Endothelial cell of umbilical vein (primary cell): ENCODE measurements at places on chromosomes 11 and 22. TPM values are rescaled to one million over a fixed set of nuclear protein-coding genes. Genes with fewer than 3 reads are reported as not detected.

RASSF10 gene
- polyA plus RNA-seq: 0.03 TPM in 1 of 2 replicates, not detected in the other

PGA4 gene
- polyA plus RNA-seq: 0.15 TPM in 1 of 2 replicates, not detected in the other

CSNK2A3 gene
- polyA plus RNA-seq: 0.25 and 0.41 TPM in 2 replicates

SLC22A8 gene
- polyA plus RNA-seq: not detected in 2 replicates

RIMBP3C gene
- 0.02 and 0.04 TPM in 2 replicates for polyA plus RNA-seq

ABTB2 gene
- polyA plus RNA-seq: 0.14 and 0.18 TPM in 2 replicates

DRICH1 gene
- polyA plus RNA-seq: 0.25 and 0.29 TPM in 2 replicates

HIKESHI gene
- 59.6 and 66.9 TPM in 2 replicates for polyA plus RNA-seq

RFPL1 gene
- not detected in 2 replicates for polyA plus RNA-seq

E2F8 gene
- 6.0 and 6.5 TPM in 2 replicates for polyA plus RNA-seq

- DNase-seq: no peak
Observed at GRCh38 chr11:103729617-103730016, 306.8 kb upstream of the DDI1 start.

GRCh38 chr11:60879971-60880588 is 12.7 kb downstream of the ZP1 start:
- DNase-seq: no peak

- DNase-seq: no peak
Observed at GRCh38 chr11:133175103-133175502, 357.2 kb downstream of the OPCML start.

- DNase-seq: no peak
Observed at GRCh38 chr22:49303781-49304461, 523.8 kb downstream of the BRD1 start.

- DNase-seq: no peak
Observed at GRCh38 chr11:57539342-57539741, 1.9 kb downstream of the SMTNL1 start.

- peak; percentile 45 for DNase-seq
Observed at GRCh38 chr11:47980907-47981621, 705 bp downstream of the PTPRJ start.

GRCh38 chr11:95338430-95338991 is 107.5 kb upstream of the SESN3 start:
- DNase-seq: peak; percentile 62

DNA sequence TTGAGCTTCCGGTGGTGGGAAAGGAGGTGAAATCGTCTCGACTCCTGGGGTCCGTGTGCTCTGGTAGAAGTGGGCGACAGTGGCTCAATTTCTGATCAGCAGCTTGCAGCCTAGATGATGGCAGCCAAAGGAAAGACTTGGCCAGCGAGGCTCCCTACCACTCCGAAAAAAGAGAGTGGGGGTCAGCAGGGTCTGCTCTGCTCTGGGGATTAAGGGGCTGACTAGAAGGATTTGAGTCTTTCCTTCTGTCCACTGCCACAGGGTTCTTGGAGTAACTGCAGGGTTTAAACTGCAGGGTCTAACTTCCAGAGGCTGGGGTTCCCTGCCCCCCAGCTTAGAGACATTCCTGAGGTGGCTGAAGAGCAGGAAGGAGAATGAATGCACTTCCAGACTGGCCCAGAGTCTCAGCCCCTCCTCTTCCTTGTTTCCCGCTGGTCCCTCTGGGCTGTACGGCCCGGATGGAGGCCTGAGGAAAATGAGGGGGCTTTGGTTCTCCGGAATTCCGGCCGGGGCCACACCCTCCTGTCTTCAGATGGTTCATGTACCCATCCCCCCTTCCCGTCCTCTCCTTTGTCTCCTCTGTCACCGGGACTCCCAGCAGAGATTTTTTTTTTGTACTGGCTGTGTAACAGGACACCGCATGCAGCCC is 907 bp downstream of the SERPINH1 start:
- DNase-seq: peak; percentile 72

GRCh38 chr11:104844451-104844850 is 53.8 kb downstream of the CASP12 start:
- no peak for DNase-seq

DNA sequence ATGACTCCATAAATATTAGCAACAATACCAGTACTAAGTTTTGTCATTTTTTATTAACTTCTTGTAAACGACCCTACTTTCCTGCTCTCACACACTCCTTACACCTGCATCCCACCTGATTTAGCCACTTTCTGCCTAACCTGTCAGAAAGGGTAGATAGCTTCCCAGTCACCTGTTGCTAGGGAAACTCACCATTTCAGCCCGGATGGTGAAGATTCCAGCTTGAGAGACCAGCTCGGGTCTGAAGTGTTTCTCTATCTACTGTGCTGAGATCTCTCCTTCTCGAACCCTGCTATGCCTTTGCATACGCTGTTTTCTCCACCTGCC is at the start of gene PARVG:
Gene PARVG, plus strand, starts transcription at position 220 of the 327 bp plus-strand sequence. CDS start 2,405 bp downstream, outside the sequence.
- no peak for DNase-seq
